ENCODE measurements at places on chromosomes 3 and 15.

DNA sequence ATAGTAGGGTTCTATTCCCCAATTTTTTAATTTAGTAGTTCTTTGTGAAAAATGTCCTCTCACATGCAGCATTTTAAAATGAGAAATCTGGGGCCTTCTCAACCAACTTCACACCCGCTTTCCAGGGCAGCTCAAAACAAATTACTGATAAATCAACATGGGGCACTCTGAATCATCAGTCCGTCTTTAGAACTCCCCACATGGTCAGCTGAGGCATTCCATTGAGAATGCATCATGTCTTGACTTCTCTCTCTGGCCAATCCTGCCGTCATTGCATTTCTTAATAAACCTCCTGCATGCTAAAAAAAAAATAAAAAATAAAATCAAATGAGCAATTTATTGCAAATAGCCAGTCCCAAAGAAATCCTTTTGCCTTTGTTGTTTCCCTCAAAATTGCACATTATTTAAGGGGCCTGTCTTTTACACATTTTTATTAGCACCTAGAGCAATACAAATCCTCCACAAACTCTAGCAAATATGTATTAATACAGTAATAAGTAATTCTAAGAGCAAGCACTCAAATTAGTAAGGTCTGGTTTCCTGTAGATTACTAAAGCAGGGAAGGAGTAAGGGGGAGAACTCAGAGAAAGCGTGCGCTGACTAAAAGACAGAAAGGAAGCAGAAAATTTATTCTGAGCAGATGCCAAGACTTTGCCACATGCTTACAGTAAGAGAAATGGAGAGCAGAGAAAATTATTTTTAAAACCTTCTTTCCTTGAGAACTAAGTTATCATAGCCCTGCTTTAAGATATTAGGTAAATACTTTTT, 175.7 kb downstream of the TNIK start:
- no peak for DNase-seq

DNA sequence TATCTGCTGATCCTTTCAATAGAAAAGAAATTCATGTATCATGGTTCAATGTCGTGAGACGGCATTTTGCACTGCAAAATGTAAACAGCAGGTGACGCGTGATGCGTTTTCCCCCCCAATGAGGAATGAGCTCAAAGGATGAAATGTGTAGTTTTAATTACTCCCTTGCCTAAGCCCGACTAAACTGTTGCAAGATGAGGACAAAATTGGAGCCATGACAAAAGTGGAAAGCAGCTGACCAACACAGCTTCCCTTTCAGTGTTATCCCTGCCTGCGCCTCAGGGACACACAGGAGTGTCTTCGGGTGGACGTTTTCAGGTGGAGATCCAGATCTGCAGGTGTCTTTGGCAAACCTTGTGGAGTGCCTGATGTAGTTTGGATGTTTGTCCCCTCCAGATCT, 92.0 kb downstream of the GABRG3 start:
- DNase-seq: no peak

DNA sequence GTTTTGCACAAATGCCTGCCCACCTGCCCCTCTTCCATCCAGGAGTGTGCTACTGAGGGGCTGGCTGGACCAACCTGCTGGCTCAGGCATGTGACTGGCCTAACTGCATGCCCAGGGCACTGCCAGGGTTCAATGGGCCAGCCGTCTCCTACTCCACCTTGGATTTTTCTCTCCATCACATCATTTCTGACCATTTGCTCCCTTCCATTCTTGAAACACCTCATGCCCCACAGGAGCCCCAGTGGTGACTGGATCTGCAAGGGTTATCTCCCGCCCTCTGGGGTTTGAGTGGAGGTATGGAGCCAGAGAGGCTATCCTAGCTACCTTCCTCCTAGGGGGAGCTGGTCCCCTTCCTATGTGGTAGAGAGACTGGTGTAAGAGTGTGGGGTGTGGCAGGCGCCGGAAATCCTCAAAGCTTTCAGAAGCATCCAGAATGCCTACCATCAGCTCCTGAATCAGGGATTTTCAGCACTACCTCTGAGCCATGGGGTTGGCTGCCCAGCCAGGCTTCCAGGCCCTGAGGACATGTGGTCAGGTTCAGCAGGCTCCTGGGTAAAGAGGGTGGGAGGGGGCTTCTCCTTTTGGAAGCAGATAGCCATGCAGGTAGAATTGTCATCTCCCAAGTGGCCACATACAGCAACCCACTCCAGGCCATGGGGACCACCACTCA, 2.9 kb upstream of the MANF start:
- DNase-seq: no peak

DNA sequence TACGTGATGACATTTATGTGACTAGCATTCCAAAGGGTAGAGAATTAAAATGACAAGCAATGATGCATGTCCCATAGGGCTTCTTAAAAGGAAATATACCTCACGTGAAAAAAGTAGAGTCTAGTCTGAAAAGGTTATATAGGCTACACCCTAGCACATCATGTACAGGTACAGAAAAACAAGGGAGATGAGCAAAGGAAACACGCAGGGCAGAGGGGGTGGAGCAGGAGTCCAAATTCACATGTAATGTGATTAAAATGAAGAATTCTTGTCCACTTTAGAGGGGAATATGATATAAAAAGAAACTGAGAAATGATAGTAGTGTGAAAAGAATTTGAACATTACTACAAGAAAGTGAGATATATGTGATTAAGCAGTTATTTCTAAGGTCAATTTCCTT, 59.4 kb downstream of the HACD2 start:
- DNase-seq: no peak

- DNase-seq: no peak
These were observed 132.3 kb downstream of the NUP210 start for GRCh38 chr3:13287833-13288232.

GRCh38 chr3:73021301-73021835, 24.8 kb downstream of the PPP4R2 start:
- no peak for DNase-seq

DNA sequence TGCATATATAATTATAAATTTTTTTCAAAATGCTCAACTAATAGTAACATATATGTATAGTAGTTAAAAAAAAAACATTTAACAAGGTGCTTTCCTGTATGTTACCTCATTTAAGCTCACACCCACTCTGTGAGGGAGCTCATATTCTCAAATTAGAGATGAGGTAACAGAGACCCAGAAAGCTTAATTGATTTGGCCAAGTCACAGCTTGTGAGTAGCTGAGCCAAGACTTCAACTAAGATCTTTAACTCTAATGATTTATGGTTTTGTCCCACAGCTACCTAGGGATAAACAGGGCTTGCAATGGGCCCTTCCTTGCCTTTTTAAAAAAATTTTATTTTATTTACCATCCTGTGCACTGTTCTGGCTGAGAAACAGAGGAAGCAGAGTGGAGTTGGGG, 230.0 kb upstream of the GOLIM4 start:
- DNase-seq: no peak

DNA sequence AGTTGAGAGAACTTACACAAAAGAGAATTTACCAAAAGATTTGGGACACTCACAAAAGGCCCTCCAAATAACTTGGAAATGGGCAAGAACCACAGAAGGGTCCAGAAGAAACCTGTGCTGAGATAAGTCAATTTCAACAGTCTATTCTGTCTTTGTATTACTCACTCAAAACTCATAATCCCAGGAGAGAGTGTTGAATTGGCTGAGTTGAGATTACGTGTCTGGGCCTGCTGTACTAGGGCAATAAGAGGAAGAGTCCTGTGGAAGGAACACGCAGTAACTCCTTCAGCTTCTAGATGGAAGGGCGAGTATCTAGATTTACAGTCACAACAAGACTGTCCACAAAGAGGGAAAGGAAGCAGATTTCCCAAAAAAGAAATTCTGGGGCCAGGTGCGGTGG, 42.5 kb upstream of the DYNC1LI1 start:
- DNase-seq: no peak

DNA sequence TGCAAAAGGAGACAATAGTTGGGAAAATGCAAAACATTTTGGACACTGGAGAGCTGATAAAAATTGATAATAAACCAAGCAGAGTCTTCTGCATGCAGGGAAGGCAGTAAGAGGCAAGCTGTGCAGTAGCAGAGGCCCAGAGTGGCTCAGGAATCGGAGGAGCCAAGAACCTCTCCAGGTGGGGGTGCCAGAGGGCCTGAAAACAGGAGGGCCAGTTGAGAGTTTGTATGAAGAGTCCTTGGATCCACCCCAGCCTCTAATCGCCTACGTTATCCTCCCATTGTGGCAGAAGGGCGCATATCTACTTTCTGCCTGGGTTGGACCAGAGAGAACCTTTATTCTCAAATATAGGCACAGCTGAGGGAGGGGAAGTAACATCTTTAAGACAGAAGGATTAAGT, 48.9 kb upstream of the RBP1 start:
- no peak for DNase-seq

GRCh38 chr3:10432156-10432845, 73.1 kb downstream of the ATP2B2 start:
- no peak for DNase-seq

- no peak for DNase-seq
These were observed 35.6 kb downstream of the APBA2 start for GRCh38 chr15:28921336-28921735.

Measured in activated gamma-delta T cell (primary cell).